IPS DF 19.7 (cell line): ENCODE measurements at places on chromosomes 7 and 10.

- no peak for DNase-seq
Observed at GRCh38 chr7:94190599-94191061, 186.5 kb upstream of the BET1 start.

DNA sequence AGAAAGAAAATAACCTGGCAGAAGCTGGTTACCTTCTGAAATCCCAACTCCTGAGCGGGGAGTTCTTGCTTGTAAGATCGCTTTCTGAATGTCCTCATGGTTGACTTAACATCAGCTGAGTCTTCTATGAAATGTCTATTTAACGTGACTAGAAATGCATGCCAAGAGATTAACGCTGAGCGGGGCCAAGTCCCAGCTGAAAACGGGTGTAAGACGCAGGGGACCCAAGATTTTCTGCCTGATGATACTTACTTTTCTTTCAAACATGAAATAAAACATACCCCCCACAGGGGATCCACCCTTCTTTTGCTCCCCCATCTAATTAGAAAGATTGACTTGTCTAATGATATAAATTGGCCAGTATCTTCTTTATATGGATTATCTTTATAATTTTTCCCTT, 14.9 kb downstream of the OR9A2 start:
- no peak for DNase-seq

- no peak for DNase-seq
Observed at GRCh38 chr7:115267503-115267902, 345.6 kb downstream of the MDFIC start.

GRCh38 chr10:117543225-117544003, 868 bp downstream of the EMX2 start:
- DNase-seq, result no peak

DNA sequence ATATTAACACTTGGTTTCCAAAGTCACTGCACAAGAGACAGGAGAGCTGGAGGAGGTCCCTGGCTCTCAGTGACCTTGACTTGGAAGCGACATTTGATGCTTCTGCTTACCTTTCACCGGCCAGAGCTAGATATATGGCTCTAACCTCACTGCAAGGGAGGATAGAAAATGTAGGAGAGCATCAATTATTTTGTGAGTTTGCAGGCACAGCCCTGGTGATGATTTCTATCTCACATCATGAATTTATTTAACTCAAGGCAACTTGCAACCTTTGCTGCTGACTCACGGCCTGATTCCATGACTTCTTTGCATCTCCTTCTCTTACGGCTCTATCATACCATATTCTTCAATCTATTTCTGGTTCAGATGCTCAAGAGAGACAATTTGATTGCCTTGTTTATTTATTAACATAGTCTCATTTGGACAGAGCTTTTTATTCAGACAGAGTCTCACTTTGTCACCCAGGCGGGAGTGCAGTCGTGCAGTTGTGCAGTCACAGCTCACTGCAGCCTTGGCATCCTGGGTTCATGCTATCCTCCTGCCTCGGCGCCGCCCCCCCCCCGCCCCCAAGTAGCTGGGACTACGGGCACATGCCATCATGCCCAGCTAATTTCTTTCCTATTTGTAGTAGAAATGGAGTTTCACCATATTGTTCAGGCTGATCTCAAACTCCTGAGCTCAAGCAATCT, 196.0 kb downstream of the REEP3 start:
- DNase-seq, result no peak

- no peak for DNase-seq
Observed at GRCh38 chr7:151571471-151571870, 51.8 kb upstream of the RHEB start.
